ENCODE measurements at places on chromosomes 11 and 22.

DNA sequence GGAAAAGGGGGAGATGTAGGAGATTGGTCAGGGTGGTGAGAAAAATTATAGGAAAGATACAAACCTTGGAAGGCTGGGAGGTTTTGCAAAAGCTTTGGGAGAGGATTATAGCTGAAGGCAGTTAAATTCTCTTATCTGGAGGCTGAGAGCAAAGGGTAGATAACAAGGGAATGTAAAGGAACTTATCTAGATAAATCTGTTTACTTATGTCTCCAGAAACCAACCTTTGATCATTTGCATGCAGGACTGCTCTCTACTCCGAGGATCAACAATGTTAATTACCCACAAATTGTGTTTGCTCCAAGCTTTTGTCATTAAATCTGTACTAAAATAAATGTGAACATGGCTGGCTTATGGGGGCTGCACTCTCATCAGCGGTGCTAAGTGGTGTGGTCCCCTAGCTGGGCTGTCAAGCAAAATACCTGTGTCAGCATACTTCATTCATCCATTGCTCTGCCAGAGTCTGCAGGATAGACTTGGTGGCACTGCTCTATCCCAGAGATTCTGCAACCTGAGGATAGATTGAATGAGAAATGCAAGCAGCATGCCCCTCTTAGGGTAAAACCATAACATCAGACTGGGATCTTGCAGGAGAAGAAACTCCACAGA, 1599.2 kb upstream of the TENM4 start:
- no peak for DNase-seq

GRCh38 chr11:12263141-12263693, 114.2 kb upstream of the PARVA start:
- DNase-seq, result no peak

GRCh38 chr22:50087646-50088045, 2.2 kb upstream of the MOV10L1 start:
- no peak for DNase-seq

DNA sequence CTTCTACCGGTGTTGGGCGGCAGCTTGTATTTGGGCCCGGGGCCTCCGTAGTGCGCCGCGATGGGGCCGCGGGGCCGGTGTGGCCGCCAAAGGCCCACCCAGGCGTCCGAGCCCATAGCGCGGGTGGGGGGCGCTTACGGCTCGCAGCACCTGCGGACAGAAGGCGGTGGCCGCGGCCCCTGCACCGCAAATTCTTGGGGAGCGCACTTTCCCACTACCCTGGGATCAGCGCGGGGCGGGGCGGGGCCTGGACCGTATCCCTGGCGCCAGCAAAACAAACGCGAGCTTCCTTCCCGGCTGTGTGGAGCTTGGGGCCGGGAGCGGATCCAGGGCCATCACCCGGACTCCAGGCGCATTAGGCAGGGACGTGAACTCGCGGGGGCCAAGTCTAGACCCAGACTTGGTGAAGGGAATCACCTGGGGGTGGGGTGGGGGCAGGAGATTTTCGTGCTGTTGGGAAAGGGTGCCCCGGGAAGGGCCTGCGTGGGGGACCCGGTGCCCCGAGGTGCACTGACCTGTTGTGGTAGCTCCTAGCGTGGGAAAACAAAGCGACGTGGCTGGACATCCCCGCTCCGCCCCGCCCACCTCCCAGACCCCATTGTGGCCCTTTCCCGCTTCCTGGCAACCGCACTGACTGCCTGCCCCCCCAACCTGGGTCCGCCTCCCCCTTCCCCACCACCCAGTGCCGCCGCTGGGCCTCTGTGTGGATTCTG, 2.3 kb upstream of the TYMP start:
- peak; percentile 38 for DNase-seq

DNA sequence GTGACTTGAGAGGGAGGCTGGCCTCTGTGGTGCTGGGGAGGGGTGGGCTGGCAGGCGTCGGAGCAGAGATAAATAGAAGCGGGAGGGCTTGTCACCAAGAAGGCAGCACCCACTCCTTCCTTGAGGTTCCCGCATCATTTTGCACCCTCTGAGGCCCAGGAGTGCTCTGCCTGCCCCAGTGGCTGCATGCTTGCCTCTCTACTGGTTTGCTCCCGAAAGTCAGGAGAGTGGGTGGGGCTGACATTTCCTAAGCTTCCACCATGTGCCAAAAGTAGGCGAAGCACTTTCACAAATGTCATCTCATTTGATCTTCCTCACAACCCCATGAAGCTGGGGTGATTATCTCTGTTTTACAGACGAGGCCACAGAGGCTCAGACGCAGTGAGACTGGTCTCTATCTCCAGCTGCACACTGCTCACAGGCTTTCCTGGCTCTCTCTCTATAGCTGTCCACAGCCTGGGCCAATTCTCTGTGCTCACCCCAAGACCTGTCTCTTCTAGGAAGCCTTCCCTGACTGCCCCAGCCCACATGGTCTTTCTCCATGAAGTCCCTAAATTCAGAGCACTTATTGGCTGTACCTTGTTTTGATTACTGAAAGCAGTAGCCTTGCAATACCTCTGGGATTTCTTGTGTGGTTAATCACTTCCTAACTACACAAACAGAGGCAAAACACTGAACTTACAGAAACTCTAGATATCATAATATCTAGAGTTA, 2.6 kb upstream of the UCP3 start:
- DNase-seq, result peak; percentile 28

DNA sequence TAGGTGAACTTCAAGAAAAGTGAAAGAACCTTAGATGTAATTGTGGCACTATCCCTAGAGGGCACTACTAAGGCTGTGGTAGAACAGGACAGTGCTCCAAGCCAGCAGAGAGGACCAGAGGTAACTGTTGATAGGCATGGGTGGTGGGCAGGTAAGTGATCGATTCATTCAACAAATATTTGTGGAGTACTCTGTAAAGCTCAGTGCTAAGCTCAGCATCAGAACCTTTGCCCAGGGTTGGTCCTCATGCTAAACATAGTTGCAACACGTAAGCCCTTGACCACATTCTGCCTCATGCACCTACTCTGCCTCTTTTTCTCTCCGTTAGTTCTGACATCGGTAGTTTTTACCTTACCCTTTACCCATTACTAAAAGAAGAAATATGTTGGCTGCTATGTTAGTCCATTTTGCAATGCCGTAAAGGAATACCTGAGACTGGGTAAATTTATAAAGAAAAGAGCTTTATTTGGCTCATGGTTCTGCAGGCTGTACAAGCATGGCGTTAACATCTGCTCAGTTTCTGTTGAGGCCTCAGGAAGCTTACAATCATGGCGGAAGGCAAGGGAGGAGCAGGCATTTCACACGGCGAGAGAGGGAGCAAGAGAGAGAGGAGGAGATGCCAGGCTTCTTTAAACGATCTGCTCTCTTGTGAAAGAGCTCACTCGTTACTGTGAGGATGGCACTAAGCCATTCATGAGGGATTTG, 18.4 kb upstream of the NNMT start:
- DNase-seq, result no peak

- DNase-seq, result no peak
These were observed 36.8 kb downstream of the POLR3H start for GRCh38 chr22:41507330-41508063.

- no peak for DNase-seq
These were observed 78.5 kb upstream of the NCAM1 start for GRCh38 chr11:112882494-112883381.

- no peak for DNase-seq
These were observed 85.5 kb downstream of the CDKN1C start for GRCh38 chr11:2799881-2800654.

GRCh38 chr22:47698906-47699305, 936.5 kb downstream of the TBC1D22A start:
- no peak for DNase-seq

- DNase-seq, result peak; percentile 76
These were observed 55.0 kb downstream of the MYH9 start for GRCh38 chr22:36332623-36333332.

DNA sequence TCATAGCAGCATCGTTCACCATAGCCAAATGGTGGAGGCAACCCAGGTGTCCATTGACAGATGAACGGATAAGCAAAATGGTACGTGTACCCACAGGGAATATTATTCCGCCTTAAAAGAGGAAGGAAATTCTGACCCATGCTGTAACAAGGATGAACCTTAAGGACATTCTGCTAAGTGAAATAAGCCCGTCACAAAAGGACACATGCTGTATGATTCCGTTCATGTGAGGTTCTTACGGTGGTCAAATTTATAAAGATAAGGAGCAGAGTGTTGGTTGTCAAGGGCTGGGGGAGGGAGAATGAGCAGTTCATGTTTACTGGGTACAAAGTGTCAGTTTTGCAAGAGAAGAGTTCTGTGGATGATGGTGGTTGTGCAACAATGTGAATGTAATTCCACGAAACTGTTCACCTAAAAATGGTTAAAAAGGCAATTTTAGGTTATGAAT, 26.3 kb downstream of the APOL1 start:
- no peak for DNase-seq

DNA sequence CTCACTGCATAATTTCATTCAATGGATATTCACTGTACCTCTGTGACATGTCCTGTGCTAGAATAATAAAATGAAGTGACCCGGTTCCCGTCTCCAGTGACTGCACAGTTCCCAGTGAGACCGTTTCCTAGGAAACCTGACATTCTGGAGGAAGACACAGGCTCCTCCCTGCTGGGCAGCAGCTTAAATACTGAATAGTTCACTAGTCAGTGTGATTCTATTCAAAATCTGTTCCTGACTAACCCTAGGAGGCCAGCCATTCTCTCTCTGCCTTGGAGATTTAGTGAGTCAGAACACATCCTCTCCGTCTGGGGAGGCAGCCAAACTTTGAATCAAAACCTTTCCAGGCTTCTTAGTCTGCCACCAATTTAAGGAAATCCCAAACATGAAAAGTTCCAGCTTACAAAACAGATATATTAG, 11.3 kb downstream of the TRIM66 start:
- DNase-seq, result no peak

DNA sequence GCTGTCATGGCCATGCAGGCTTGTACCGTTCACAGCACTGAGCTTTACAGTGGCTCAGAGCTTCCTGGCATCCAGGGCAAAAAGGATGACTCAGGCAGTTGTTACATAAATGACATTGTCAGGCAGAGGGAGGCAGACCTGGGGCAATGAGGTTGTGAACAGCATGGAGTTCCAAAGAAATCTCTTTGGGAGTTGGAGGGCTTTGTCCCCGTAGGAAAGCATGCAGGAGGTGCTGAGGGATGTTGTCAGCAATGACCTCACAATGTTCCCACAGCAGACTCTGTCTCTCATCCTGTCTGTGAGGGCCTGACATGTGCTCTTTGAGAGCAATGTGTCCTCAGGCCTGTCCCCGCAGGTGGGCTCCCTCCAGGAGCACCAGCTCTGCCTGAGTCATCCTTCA, 25.9 kb upstream of the PDE2A start:
- no peak for DNase-seq

GRCh38 chr11:57055744-57056143, 67.0 kb downstream of the OR5AK2 start:
- no peak for DNase-seq

- DNase-seq, result peak; percentile 73
These were observed at the start of gene CPT1A for GRCh38 chr11:68841718-68842426. Gene CPT1A, minus strand, starts transcription at chr11:68841916. Its CDS starts 26,442 bp downstream, at chr11:68815474.

GRCh38 chr11:134634897-134635831, 223.1 kb upstream of the B3GAT1 start:
- no peak for DNase-seq

DNA sequence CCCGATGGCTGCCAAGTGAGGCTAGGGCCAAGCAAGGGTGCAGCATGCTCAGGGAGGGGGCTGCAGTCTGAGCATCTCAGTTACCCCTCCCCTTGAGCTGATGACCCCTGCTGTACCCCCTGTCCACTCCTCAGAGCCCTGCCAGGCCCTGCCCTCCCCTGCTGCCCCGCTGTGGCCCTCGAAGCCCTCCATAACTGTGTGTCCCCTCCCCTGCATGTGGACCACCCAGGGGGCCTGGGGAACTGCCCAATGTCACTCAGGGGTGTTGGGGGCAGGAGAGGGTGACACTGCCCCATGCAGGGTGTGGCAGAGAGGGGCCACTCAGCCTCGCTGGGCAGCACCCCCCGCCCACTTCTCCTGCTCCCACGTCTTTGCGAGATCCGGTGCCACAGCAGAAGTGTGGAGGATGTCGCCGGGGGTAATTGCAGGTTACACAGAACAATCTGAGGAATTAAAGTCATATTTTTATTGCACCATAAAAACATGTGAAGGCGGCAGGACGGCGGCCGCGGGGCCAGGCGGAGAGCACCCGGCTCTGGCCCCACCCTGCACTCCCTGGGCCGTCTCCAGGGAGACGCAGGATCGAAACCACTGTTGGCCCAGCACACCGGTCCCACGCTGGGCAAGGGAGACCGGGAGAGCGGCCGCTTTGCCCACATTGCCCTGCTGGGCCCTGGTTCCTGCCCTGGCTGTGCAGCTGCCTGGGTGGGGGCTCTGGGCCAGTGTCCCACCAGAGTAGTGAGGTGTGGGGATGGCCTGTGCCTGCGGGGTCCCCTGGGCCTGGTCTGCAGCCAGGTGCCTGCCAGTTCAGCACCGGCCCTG, 18.7 kb upstream of the GNB1L start:
- no peak for DNase-seq

DNA sequence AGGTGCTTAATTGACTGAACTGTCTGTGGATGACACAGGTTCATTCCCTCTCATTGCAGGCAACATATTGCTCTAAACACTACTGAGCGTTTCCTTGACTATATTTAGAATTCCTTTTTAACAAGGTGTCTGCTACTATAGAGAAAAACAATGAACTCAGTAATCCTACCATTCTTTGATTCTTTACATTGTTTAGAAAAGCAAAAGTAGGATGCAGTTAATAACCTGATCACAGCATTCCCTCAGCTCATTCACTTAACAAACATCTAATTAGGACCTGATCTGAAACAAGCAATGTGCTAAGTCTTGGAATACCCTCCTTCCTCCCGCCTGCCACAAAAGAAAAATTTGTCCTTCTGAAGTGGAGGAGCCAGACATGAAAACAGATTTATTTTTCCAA, 313.1 kb downstream of the LRRC4C start:
- no peak for DNase-seq

DNA sequence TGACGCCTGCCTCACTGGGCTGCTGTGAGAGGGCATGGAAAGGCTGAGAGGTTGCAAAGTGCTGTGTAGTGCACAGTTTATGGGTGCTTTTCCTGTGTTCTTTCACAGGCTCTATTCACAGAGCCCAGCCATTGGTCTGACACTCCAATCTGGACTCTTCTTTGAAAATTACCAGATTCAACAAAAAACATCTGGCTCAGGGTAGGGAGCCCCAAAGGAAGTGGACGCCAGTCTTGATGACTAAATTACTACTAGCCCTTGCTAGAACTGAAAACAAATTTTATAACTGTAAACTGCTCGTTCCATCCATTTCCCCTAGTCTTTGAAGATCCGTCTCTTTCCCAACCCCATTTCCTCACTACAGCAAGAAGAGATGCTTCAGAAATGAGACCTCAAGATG, 178.6 kb downstream of the TENM4 start:
- DNase-seq, result no peak

Measured in activated CD4-positive, alpha-beta T cell treated with anti-CD3 and anti-CD28 coated beads, Interleukin-2, amount 10 ng/mL, durations not matched to agents 7 days and 5 days (primary cell).